Suprapubic skin (tissue), 4 donors: ENCODE measurements at places on chromosomes 7 and 10. TPM values are rescaled to one million over a fixed set of nuclear protein-coding genes. Genes with fewer than 3 reads are reported as not detected.
A peak's percentile ranks its signal among the peaks of the same experiment; 100 is the strongest.

Gene RASSF4
- total RNA-seq = 17.7 TPM

Gene RBM28
- 16.9 TPM for total RNA-seq

Gene TRIM74
- not detected for total RNA-seq

Gene APBB1IP
- 4.5 TPM for total RNA-seq

Gene BLNK
- 4.7 TPM for total RNA-seq

Gene ZNF727
- total RNA-seq = 1.9 TPM

Gene PRSS37
- not detected for total RNA-seq

Gene SKIDA1
- total RNA-seq = 3.0 TPM

Gene ELOVL3
- total RNA-seq = 84.1 TPM

Gene TACR2
- 1.2 TPM for total RNA-seq

Gene FFAR4
- total RNA-seq = 0.36 TPM

Gene CNTNAP2
- total RNA-seq = 0.30 TPM

Gene MALRD1
- not detected for total RNA-seq

Gene KMT2C
- 61.2 TPM for total RNA-seq

Gene ANKRD1
- not detected for total RNA-seq

Gene PON1
- not detected for total RNA-seq

Gene STK31
- total RNA-seq = 0.91 TPM

Gene FBXW4
- total RNA-seq = 48.2 TPM

Gene CYP2E1
- total RNA-seq = 24.1 TPM

Gene IRF5
- total RNA-seq = 8.9 TPM

- DNase-seq = peak; percentile 34
Observed at GRCh38 chr7:155603205-155603857, 41.1 kb upstream of the RBM33 start.

GRCh38 chr10:125084614-125085257, 75.6 kb downstream of the CTBP2 start:
- DNase-seq = no peak

- no peak for DNase-seq
Observed at GRCh38 chr7:132429181-132429580, 147.1 kb downstream of the PLXNA4 start.

DNA sequence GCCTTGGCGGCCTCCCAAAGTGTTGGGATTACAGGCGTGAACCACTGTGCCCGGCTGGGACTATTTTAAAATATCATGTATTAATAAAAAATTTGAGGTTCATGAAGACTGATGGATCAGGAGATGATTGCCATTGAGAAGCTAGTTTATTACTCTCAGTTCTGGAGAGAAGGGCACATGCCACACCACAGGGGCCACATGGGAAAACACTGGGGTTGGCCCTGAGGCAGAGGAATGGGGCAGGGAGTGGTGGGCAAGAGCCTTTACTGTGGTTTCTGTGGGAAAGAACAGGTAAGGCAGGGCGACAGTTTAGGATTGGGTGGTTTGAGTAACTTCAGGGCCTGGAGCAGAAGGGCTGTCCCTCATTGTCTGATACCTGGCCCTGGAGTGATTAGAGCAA, 6.8 kb upstream of the TBRG4 start:
- DNase-seq = no peak

- no peak for DNase-seq
Observed at GRCh38 chr10:11353006-11353896, 258.2 kb downstream of the USP6NL start.

DNA sequence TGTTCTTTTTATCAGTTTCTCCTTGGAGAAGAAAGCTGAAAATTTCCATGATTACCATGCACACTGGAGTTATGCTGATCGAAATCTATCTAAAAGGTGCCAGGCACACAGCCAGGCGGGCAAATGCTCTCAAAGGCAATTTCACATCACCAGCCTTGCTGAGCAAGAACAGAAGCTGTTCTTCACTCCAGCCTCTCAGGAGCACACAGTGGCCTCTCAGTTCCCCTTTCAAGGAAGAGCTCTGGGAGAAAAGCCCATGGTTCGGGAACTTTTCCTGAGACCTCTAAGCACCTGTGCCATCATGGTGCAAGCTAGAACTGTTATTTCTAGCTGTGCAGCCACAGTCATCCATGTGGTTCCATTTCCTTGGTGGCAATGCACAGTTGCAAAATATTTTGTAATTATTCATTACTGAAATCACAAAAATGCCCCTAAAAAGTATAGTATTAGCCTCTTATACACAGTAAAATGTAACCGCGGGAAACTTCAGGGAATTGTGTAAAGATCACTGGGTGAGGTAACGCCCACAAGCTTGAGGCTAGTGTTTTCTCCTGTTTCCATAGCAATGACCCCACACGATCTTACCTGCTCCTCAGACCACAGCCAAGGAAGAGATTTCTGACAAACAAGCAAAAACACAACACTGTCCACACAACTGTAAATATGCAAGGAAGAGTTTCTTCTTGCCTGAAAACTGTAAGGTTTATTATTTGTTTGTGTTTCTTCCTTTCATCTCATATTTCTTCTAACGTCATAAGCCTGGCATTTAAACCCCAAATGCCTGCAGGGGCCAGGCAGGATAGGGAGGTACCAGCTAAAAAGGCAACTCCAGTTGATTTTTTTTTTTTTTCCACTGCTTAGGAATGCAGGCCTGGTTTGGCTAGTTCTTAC, 121.2 kb downstream of the FAM107B start:
- DNase-seq = no peak

DNA sequence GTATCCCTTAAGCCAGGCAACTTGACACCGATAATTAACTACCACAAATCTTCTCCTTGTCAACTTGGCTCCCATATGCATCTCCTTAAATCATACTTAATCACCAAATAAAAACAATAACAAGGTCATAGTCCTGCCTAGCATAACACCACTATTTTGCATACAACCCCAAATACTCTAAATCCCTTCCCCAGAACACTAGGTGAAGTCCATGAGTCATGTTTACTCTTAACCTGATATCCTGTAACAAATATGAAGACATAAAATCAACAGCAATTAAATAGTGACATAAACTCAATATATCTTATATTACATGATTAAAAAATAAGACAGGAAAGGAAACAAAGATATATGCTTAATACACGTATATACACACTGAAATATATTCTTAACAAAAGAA, 362.0 kb downstream of the ETV1 start:
- DNase-seq = no peak

DNA sequence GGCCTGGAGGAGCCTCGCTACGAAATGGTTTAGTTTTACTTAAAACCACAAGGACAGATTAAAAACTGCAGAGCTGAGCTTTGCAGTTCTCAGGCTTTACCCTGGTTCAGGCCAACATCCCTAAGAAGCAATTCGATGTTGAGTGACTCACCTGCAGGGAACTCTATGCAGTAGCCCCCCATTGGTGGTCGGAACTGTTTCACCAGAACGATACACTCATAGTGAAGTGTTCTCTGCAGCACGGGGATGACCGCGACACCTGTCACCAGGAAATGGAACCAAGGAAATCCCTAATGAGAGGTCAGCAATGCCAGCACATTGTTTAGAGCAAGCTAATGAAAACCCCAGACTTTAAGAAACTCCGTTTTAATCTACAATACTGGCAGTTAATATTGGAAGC, 18.0 kb downstream of the NUDT5 start:
- no peak for DNase-seq

- DNase-seq = no peak
Observed at GRCh38 chr7:48454750-48455192, 283.5 kb downstream of the ABCA13 start.

GRCh38 chr10:77404810-77405209, 232.8 kb downstream of the KCNMA1 start:
- DNase-seq = no peak

- no peak for DNase-seq
Observed at GRCh38 chr7:250523-250922, 39.4 kb upstream of the FOXL3 start.

DNA sequence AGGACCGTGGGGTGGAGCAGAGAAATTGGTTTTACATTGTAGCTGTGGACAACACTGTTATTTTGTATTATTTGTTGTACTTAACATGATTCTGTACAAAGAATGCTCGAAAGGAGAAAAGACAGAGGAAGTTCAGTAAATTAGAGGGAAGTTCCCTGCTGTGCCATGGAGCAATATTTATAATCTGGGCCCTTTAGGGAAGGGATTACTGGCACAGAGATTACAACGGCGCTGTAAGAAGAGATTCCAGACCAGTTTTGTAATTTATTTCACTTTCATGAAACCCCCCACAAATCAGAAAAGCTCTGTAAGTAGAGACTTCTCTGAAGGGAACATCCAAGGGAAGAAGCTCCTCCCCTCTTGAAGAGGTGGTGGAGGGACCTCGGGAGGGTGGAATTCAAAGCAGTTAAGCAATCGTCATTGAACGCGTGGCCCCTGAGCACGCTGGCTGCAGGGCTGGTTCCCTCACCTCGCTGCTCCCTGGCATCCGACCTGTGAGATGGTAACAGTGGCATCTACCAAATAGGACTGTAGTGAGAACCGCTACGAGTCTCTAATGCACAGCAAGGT, 113.5 kb downstream of the KLF6 start:
- no peak for DNase-seq

DNA sequence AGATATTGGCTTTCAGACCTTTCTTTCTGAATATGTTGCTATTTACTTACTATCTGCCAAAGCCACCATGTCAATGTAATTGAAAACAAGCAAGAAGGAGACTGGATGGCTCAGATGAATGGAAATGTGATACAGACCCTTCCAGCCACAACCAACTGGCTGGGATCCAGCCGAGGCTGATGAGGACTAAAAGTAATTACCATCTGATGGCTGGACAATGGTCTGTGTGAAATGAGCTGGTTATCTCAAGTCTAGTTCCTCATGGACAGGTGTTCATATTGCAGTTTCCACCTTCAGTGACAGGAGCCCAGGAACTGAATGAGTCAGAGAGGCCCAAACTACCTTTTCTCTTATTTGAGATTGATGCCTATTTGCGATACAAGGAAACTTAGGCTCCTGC, 267.5 kb downstream of the GATA3 start:
- DNase-seq = no peak

DNA sequence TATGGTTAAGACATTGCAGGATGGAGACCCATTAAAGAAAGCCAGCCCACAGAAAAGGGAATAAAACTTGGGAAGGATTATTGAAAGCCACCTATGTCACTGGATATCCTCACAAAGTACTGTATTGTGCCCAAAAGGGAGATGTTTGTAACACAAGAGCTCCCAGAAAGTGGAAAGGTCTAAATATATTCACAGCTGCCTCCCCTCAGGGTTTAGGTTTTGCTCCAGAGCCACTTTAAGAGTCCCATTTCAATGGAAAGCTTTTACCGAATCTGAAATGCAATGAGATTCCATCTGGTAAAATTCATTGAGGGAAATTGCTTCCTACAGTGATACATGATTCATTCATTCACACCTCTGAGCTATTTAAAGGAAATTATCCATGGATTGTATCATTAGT, 176.4 kb downstream of the XPNPEP1 start:
- DNase-seq = no peak

GRCh38 chr10:119439922-119440321, 102.6 kb downstream of the RGS10 start:
- no peak for DNase-seq

GRCh38 chr7:45268013-45268412, 110.4 kb downstream of the RAMP3 start:
- no peak for DNase-seq

- no peak for DNase-seq
Observed at GRCh38 chr7:120060281-120060680, 212.7 kb upstream of the KCND2 start.

DNA sequence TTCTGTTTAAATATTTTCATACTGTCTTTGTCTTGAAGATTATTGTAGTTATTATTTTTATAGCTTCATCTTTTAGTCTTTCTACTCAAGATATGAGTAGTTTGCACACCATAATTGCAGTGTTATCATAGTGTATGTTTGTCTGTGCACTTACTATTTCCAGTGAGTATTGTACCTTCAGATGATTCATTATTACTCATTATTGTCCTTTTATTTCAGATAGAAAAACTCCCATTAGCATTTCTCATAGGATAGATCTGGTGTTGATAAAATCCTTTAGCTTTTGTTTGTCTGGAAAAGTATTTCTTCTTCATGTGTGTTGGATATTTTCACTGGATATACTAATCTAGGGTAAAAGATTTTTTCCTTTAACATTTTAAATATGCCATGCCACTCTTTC, 646.2 kb upstream of the GRM3 start:
- no peak for DNase-seq

- no peak for DNase-seq
Observed at GRCh38 chr7:116621649-116622048, 50.3 kb upstream of the MET start.

DNA sequence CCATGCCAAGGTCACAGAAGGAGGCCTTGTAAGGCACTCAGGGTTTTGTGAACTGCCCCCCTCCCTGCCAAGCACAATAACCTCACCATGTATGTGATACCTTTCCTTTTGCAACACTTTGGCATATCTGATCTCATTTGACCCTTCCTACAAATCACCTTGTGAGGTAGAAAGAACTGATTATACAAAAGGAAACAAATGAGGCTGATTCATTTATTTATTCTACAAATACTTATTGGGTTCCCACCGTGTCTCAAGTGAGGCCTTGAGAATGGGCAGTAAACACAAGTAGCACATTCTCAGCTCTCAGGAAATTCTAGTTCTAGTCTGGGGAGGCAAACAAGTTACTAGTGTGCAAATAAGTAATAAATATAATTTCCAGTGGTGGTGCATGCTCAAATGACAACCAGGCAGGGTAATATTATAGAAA, 19.6 kb downstream of the PLCE1 start:
- no peak for DNase-seq

GRCh38 chr10:101569323-101569621, 18.8 kb downstream of the POLL start:
- no peak for DNase-seq

- DNase-seq = peak; percentile 71
Observed at GRCh38 chr10:12350167-12350872, 973 bp downstream of the CAMK1D start.
